ENCODE measurements at places on chromosomes 7 and 10.

- DNase-seq: no peak
Observed at GRCh38 chr7:132446666-132447278, 129.5 kb downstream of the PLXNA4 start.

DNA sequence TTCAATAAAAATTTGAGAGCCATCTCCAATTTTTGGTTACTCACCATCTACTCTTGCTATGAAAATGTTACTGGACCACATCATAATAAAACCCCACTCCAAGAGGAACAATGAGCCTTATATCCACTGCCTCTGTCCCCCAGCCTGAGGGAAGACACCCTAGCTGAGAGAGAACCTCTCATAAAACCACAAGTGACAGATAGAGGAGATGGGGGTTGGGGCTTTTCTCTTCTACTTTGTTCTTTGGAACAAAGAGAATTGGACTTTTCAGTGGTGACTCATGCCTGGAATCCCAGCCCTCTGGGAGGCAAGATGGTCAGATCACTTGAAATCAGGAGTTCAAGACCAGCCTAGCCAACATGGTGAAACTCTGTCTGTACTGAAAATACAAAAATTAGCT lies 27.6 kb upstream of the TAS2R16 start:
- DNase-seq: no peak

- peak; percentile 73 for DNase-seq
Observed at GRCh38 chr10:50991456-50992355, 82.6 kb upstream of the PRKG1 start.

DNA sequence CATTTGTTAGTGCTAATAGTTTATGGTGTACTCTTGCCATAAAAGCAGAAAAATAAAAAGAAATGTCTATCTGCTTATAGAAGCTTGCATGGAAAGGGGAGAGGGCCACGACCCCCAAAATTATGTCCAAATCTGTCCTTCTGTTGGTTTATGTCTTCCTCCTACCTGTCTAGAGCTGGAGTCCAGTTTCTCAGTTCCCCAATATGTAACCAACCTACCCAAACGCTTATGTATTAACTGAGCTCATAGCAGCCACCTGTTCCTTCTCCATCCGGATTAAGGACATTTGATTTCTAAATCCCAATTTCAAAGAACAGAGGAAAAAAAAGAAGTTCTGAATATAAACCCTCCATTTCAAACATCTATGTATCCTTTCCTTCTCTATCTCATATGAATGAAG lies 30.3 kb upstream of the TPK1 start:
- no peak for DNase-seq

DNA sequence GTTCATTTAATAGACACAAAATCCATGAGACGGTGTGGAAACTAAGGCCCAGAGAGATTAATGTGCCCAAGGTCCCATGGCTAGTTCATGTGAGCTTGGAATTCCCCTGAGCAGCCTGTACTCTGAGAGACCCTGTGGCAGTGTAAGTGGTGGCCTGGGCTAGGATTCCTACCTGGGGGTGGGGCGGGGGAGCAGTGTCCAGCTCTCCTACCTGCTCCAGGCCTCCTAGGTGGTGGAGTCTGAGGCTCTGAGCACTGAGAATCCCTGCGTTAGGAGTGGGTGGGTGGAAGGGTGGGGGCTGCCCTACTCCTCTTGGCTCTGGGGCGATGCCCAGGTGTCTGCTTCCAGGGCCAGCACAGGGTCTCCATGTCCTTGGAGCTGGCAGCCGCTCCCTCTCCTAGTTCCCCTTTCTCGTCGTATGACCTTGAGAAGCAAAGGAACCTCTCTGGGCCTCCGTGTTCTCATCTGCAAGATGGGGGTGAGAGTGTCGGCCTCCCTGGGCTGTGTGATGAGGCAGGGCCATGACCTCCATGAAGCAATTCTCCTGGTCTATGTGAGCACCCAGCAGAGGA lies 2.5 kb downstream of the SNCG start:
- DNase-seq: no peak
